Lung microvascular endothelial cell (primary cell): ENCODE measurements at places on chromosomes 1 and 21. TPM values are rescaled to one million over a fixed set of nuclear protein-coding genes. Genes with fewer than 3 reads are reported as not detected.

DNA sequence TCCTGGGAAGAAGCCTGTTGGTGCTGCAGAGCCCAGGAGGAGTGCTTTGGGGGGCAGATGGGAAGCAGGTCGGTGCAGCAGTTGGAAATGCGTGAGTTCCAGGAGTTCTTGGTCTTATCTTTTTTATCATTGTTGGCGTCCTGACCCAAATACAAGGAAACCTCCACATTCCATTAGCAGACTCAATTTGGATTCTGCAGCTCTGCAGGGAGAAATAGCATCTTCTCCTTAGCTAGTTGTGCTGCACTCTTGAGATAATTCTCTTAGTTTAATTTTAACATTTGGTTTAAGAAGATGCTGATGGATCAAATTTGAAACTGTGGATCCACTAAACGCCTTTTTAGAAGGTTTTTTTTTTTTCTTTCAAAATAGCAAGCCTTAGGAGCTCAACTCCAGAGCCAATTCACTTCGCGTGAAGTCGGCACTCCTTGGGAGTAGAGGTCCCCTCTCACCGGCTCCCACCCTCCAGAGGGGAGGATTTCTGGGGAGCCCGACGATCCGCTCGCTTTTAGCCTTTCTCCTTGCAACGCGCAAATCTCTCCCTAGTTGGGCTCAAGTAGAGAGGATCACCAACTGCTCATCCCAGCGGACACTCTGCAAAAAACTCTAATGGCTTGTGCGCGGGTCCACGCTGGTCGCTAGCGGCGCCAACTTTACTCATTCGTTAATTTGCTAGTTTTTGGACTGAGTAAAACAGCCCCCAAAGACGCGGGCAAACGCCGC lies 1.3 kb downstream of the PLD5 start:
- no peak for DNase-seq

- no peak for DNase-seq
These were observed 3.0 kb upstream of the PGM1 start for GRCh38 chr1:63590166-63590560.

The KRTAP7-1 gene
- not detected in 2 replicates for total RNA-seq

The AUNIP gene
- total RNA-seq: 0.60 and 2.0 TPM in 2 replicates

- DNase-seq: no peak
These were observed 12.7 kb upstream of the HMGCL start for GRCh38 chr1:23837908-23838307.

- DNase-seq: no peak
These were observed 156.4 kb upstream of the B3GALT2 start for GRCh38 chr1:193342811-193343210.

DNA sequence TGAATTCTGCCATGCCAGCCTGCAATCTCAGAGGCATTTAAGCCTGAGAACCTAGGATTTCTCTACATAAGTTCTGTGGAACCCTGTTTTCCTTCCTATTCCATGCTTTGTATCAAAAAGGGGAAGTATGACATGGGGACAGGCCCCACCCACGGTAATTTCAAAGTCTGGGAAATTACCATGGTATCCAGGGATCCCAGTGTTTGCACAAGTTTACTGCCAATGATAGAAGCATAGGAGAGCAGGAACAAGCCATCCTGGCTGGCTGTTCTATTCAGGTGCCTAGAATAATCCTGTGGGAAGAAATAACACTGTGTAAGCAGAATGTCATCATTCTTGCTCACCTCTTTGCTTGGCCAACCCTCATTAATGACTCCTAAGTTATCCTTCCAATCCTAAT lies 53.8 kb upstream of the ATP1B1 start:
- no peak for DNase-seq

DNA sequence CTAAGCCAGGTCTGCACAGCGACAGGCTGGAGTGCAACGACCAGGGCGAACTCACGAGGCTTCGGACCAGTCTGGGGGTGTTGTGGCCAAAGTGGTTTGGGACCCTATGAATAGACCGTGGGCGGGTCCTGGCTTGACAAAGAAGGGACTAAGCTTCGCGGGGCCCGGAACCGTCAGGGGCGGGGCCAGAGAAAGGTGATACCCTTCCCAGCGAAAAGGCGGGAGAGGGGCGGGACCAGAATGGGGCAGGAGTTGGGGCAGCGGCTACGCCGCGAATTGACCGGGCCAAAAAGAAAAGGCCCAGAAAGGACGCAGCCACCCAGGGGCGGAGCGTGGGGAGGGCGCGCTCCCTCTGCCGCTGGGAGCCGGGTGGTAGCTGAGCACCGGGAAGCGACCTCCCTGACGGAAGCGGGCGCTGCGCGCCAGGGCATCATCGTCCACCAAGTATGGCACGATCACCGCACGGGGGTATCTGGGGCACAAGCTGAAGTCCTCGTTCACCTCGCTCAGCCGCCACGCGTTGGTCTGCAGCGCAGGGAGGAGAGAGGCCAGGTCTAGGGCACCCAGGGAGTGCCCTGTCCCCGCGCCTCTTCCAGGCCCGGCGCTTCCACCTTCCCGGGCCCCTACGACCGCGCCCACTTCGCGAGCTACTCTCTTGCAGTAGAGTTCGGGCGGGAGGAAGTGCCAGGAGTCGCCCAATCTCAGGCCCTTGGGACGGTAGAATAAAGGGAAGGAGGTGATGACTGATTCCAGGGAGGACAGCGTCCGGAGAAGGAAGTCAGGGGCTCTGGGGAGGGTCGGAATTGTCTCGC lies 6.7 kb upstream of the FAM167B start:
- peak; percentile 40 for DNase-seq

DNA sequence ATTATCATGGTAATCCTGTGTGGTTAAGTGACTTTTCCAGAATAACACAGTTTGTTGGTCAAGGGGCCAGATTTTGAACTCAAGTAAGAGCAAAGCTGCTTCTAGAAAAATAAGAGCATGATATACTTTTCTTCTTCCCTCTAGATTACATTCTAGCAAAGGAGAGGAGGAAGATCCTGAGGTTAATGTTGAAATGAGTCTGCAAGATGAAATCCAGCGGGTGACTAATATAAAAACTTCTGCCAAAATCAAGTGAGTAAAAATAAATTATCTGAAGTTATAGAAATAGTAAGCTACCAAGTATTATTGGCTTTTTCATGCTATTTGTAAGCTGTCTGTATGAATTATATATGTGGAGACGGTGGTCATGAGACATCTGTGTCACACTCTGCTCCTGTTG lies 12.8 kb downstream of the WDR3 start:
- DNase-seq: no peak

DNA sequence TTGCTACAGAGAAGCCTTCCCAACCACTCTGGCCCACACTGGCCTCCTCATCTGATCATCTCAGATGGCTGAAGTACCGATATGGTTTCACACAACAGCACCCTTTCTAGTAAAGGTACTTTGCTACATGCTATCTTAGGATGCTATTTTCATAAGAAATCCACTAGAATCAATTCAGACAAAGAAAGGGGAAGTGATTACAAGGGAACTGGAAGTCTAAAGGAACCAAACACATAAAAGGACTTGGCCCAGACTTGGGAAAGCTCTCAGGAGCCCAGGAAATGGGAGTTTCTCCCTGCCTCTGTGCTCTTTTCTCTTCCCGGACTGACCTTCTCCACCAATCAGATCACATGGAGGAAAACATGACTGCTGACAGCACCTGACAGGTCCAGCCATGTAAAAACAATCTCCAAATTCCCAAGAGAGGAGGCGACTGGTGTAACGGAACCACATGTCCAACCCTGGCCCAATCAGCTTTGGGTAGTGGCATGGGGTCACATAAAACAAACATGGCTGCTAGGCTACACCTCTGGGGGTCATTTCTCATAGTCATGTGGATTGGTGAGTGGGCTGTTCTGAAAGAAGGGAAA lies 12.7 kb upstream of the FOXE3 start:
- DNase-seq: no peak

- peak; percentile 68 for DNase-seq
These were observed 61.7 kb downstream of the FCRL5 start for GRCh38 chr1:157490467-157491165.

- no peak for DNase-seq
These were observed 331.7 kb downstream of the PTBP2 start for GRCh38 chr1:97053268-97053667.

DNA sequence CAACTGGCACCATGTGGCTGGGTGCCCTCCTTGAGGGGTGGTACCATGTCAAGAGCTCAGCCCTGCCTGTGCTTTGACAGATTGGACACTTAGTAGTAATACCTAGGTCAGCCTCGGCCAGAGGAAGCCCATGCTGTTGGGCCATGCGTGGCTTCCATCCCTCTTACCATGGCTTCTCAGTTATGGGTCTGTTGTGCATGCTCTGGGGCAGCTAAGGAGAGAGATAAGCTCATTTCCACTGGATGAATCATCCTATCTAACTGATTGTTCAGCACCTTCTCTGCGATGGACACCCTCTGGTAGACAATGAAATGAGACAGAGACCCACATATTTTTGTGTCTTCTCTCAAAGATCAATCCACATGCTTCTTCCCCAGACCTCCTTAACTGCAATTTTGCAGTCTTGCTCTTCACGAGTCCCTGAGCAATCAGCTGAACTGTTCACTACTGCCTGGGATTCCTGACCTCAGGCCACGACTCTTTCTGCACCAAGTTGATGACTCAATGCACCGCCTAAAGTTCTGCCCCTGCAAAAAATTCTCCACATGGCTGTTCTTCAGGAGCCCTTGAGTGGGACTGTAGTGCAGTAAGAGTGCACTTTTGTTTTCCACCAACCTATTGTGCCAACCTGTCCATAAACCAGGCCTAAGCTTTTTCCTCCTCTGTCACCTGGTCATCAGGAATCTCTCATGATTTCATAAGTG lies 6.9 kb upstream of the TRIM62 start:
- no peak for DNase-seq

DNA sequence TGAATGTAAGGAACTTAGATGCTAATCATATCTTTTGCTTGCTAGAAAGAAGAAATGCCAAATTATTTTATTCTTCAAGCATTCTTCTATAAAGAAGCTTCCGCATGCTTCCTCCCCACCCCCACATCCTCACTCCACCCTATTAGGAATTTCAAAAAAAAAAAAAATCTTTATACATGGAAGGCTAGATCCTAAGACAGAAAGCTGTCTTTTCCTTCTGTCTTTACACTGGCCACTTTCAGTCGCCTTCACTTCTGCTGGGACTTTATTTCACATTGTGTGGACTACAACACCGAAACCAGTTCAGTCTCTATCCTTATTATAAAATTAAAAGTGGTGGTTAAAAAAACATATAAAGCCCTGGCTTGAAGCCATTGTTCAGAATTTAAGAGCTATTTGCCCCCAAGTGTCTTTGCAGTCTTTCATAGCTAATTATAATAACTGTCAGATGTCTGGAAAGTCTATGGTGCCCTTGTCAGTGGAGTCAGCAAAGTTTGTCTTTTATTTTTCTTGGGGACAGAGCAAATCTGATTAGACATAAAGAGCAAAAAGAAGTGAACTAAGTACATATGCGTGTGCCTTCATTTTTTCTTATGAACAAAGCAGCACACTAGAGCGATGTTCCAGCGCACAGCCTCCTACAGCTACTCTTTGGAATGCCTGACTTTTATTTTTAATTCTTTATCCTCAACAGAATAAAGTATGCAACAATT lies 297.7 kb downstream of the PTPRC start:
- peak; percentile 50 for DNase-seq

The LORICRIN gene
- total RNA-seq: not detected in 2 replicates

The ATP6V1G3 gene
- not detected in 2 replicates for total RNA-seq

DNA sequence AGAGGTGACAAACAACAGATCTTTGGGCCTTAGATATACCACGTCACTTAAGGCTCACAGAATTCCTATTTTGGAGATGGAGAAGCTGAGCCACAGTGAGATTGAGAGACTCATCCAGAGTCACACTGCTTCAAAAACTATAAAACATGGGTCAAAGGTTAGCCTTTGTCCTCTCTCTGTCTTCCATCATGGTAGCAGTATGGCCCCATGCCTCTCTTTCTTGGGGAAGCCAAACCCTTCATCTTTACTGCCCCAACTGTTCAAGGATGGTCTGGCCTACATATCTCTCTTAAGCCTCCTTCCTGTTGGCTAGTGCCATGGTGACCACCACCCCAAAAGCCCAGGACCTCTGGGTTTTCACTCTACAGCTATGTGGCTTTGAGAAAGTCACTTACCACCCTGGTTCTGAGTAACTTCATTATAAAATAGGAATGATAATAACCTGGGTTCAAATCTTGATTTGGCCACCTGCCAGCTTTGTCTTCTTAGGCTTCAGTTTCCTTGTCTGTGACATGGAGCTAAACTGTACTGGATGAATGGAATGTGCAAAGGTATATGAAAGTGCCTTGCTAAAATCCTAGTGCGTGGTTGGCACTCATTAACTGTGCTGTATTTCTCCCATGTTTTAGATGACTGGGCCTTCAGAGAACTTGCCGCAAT lies 85.9 kb upstream of the JUN start:
- DNase-seq: no peak

DNA sequence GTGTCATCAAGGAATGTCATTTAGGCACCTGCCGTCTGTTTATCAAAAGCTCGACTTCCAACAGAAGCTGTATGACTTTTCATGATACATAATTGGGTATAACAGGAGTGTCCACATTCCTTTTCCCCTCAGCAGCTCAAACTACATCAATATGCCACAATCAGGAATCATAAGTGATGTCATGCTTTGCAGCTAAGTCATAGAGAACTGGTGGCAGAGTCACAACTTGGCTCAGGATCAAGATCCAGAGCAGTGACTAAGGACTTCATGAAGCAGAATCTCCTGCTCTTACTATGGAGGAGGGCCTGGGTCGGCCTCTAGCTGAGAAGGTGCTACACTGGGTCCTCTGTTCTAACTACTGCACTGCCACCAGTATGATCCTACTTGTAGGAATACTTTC lies 36.5 kb upstream of the AGBL4 start:
- DNase-seq: no peak

The VPS45 gene
- total RNA-seq: 14.8 and 21.0 TPM in 2 replicates

The RPE65 gene
- not detected in 2 replicates for total RNA-seq

The TLR5 gene
- total RNA-seq: under 0.01 and 0.20 TPM in 2 replicates

The TNFRSF1B gene
- total RNA-seq: 3.8 and 8.7 TPM in 2 replicates

GRCh38 chr21:36217743-36218142 lies 61.1 kb downstream of the DOP1B start:
- no peak for DNase-seq

- DNase-seq: no peak
These were observed 51.0 kb downstream of the ADARB1 start for GRCh38 chr21:45125357-45125756.

DNA sequence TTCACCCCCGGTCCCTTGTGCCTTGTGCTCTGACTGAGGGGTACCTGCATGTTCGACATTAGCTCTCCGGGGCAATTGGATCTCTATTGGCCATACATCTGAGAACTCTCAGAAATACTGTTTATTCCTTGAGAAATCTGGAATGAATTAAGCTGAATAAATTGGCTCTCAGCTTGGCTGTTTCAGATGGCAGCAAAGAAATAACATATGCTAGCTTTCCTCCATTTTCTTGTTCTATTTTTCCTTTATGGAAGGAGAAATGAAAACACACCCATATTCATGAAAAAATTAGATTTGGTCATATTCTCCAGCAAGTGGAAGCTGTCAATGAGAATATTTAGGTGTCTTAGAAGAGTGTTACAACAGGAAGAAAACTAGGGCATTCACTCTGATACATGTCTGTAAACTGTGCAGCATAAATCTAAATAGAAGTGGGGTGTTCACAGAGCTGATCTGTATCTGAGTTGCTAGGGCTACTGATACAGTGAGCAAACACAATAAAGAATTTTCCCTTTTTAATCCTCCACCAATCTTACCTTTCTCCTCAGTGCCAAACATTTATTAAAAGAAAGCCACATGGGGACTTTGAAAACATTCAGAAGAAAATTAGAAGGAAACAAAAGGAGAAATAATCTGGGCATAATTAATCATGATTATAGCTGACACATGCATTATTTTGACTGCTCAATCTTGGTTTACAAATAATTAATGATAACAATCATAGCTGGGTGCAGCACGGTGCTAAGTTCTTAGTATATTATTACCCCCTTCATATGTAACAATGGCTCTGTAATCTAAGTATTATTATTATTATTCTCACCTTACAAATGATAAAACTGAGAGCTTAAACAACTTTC lies 671.9 kb upstream of the USP24 start:
- no peak for DNase-seq

The HRNR gene
- not detected in 2 replicates for total RNA-seq

The TMPRSS2 gene
- not detected in 2 replicates for total RNA-seq
